Activated B cell treated with CpG ODN at 0.5 μM for 24 hours (primary cell): ENCODE measurements at places on chromosomes 2 and 18.

DNA sequence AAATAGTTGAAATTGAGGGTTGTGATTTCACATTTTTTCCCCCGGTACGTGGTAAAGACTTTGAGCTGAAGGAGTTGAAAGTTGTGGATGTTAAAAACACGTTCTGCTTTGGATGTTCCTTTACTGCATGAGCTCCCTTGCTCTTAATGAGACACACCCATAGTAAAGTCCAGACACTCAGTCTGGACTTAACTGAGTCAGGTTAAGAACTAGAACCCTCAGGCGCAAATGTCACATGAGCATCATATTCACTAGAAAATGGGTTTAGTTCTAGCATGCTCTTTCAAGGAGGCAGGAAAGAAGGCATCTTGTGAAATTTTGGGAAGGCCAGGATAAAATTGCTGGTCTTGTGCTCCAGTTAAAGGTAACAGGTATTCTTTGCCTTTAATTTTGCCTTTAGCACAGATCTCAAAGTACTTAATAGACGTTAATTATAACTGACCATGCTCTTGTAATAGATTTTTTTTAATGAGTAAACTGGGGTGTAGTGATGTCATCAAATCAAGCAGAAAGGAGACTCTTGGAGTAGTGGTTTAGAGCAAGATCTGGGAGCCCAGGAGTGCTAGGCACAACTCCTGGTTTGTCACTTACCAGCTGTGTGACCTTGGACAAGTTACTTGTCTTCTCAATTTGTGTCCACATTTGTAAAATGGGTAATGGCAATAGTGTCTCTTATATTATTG, 20.6 kb downstream of the ITGA6 start:
- DNase-seq: no peak

DNA sequence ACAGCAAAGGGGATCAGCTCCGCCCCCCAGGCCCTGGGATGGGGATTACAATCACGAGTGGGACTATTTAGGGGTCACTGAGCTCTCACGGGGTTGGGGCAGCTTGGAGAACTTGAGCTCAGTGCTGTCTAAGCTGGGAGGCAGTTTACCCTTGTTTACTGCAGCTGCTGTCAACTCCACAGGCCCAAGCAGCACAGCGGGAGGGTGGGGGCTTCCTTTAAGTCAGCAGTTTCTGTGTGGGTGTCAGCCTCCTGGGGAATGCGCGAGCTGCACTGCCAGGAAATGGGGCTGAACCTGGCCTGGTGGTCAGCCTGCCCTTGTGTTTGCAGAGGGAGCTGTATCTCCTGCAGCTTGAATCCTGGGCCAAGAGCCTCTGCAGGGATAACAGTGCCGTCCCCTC, 29.8 kb downstream of the TOGARAM2 start:
- no peak for DNase-seq

DNA sequence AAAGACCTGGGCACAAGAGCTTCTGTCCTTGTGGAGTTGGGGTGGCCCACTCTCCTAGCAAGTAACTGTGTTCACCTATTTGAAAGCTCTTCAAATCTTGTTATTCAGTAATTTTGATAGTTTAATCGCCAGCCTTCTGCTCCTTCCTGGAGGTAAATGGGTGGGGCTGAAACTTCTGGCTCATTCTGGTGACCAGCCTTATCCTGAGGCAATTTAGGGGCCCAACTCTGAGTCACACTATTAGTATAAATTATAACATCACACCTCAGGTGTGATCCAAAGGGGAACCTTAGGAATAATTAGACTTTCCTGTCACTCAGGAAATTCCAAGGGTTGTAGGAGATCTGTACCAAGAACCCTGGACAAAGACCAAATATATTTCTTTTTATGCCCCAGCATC, 255.8 kb upstream of the RGPD4 start:
- DNase-seq: no peak

GRCh38 chr2:183125659-183126341, 1.6 kb downstream of the NUP35 start:
- no peak for DNase-seq

DNA sequence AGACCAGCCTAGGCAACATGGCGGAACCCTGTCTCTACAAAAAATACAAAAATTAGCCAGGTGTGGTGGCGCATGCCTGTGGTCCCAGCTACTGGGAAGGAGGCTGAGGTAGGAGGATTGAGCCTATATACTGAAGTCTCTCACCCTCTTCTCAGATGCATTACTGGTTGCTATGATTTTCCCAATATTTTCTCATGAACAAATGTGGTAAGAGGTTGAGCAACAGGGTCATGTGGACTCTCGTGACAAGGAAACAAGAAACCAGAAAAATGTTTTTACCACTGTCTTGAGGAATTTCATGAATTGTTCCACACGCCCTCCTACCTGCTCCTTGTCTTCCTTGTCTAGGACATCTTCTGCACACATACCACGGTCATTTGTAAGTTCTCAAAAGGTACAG, 12.4 kb downstream of the LMAN2L start:
- no peak for DNase-seq

DNA sequence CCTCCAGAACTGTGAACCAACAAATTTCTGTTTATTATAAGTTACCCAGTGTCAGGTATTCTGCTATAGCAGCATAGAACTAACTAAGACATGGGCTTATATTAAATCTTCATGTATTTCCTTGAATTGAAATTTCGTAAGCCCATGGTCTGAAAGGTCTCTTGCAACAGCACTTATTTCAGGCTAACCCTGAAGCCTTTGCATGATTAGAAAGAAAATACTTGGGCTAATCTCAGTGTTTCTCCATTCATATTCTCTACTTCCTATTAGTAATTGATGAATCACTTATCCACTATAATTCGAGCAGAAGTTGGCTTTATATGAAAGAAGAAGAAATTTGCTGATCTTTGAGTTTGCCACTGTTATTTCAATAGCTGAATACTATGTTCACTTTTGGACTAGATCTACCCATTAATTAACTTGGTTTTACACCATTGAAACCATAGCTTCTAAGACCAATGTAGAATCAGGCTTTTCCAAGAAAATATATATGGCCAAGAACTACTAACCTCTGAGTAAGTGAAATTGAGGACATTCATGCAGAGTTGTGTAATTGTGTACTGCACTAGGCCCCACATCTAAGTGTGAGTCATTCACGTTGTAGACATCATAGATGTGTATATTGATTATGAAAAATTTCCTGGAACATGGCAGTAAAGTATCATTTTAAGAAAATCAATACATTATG, 731.6 kb downstream of the SOCS6 start:
- no peak for DNase-seq

DNA sequence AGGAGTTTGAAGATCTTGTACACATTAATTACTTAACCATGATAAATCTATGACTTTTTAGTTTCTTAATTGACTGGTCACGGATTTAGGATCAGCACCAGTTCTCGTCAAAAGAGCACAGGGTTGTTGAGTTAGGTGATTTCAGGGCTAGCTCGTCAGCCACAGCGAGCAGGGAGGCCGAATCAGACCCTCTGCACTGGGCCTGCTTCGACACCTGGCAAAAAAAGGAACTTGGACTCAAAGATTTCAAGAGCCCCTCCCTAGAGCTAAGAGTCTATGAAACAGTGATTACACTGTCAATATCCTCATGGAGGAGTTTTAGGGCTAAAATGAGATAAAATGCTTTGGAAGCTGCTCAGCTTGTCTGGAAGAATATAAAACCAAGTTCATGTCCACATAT, 4.6 kb upstream of the SERTAD2 start:
- DNase-seq: no peak

DNA sequence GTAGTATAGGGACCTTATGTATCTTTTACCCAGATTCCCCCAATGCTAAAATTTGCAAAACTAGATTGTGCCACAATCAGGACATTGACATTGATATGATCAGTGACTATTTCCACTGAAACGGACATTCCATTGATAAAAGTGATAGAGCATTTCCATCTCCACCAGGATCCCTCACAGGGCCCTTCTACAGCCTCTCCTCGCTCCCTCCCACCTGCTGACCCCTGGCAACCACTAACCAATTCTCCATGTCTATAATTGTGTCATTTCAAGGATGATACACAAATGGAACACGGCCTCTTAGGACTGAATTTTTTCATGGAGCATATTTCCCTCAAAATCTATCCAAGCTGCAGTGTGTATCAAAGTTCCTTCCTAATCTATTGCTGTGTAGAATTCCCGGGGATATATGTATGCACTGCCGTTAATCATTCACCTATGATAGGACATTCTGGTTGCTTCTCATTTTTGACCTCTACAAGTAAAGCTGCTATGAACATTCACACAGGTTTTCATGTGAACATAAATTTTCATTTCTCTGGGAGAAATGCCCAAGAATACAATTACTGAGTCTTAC, 67.3 kb downstream of the UXS1 start:
- no peak for DNase-seq

DNA sequence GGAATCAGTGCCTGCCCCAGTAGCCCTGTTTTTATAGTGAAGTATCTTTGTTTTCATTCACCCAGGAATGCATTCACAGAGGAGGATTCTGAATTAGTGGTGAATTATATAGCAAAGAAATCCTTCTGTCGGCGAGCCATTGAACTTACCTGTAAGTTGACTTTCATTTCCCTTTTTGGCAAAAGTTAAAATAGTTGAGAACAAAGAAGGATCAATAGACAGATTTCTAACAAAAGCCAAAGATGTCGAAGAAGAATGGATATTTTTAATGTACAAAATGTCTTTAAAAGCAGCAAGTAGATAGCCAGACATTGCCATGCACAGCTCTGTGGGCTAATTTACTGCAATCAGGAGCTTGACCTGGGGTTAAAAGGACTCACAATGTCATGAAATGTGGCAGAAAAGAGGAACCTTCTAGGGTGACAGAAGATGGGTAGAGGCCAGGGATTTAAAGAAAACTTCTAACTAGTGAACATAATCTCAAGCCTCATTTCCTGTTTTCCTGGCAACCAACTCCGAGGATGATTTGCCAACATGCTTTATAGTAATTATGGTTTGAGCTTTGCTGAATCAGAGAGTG, 53.8 kb upstream of the TMEM87B start:
- DNase-seq: no peak

DNA sequence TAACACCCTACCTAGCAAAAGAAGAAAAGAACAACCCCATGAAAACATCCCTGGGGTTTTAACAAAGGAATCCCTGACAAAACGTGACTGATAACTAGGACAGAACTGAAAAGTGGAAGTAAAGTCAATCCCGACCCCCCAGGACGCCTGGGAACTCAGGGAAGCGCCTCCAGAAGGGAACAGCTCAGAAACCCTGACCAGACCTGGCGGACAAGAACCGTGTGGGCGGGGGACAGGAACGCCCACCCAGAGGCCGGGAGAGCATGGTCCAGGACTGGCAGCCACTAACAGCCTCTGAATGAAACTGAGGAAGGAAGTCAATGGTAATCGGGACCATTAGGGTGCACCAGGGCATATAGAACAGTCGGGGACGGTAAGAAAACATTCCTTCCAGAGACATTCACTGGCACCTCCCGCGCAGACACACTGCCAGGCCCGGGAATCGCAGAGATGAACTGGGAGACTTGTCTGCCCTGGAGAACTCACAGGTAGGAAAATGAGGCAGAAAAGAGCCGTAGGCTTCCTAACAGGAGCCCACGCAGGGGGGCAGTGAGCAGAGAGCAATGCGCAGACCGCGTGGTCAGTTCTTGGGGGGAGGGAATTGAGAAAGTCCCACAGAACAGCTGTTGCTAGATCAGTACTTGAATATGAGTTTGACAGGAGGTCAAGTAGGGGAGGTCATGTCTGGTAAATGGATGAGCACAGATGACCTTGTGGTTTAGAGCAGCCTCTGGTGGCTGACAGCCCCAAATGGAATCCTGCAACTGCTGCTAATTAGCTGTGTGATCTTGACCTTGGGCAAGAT, 1.3 kb upstream of the TBC1D8 start:
- no peak for DNase-seq

DNA sequence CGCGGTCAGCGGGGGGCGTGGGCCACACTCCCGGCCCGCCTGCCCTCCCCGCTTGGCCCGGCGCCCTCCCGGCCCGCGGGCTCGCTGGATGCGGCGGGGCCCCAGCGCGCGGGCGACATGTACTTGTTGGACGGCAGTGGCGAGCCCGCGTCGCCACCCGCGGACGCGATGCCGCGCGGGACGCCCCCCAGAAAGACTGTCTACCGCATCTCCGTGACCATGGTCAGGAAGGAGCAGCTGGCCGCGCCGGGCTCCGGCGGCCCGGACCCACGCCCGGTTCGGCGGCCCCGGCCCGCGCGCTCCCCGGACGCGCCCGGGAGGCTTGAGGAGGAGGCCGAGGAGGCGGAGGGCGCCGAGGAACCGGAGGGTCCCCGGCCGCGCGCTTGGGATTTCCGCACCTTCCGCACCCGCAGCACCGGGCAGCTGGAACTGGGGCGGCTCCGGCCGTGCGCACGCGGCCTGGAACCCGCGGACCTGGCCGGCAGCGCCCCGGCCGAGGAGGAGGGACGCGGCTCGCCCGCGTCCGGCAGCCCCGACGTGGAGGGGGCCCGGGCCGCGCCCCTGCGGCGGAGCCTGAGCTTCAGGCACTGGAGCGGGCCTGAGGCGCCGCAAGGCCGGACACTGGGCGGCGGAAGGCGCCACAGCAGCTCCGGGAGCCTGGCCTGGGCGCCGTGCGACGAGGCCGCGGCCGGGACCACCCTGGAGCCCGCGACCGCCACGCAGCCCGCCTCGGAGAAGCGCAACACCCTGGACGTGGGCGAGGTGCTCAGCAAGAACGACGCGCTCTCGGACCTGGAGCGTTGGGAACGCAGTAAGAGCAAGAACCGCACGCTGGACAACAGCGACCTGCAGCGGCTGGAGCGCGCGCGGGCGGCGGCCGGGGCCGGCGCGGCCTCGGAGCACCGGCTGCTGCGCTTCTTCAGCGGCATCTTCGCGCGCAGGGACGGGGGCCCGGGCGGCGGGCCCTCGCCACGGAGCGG, 176.4 kb downstream of the AGAP1 start:
- no peak for DNase-seq

GRCh38 chr2:163475815-163476214, 260.0 kb downstream of the FIGN start:
- no peak for DNase-seq

- DNase-seq: no peak
These were observed 283.3 kb downstream of the PTPRM start for GRCh38 chr18:7850446-7850845.

- DNase-seq: no peak
These were observed 1.0 kb downstream of the CHST10 start for GRCh38 chr2:100416397-100416934.

DNA sequence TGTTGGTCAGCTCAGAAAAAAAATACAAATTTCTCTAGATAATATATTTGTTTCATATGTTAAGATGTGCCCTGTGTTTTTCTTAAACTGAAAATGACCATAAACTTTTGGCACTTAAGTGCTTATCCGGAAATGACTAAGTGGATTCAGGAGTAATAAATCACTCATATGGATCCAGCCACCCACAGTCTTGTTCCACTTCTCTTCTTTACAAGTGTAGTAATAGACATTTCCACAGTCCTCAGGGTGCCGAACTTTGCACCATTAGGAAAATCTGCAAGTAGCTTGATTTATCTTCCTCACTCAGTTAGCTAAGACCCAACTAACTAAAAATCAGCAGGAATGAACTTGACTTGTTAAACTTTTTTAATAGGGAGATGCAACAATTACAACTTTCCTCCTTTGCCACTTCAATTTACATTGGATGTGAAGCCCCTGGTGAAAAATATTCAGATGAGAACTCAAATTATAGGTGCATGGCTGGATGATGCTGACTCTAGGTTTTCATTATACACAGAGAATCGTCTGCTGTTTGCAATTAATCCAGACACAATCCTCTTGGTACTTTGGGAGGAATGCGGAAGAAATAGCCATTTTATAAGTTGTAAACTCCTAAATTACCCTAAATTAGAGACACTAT, 322.5 kb downstream of the ARHGAP15 start:
- no peak for DNase-seq

GRCh38 chr2:52968043-52968442, 799.6 kb upstream of the CHAC2 start:
- no peak for DNase-seq
